T1000 (cell line): ENCODE measurements at places on chromosomes 7 and 10.

GRCh38 chr10:28975891-28976531, 298.7 kb downstream of the BAMBI start:
- DNase-seq, result no peak

DNA sequence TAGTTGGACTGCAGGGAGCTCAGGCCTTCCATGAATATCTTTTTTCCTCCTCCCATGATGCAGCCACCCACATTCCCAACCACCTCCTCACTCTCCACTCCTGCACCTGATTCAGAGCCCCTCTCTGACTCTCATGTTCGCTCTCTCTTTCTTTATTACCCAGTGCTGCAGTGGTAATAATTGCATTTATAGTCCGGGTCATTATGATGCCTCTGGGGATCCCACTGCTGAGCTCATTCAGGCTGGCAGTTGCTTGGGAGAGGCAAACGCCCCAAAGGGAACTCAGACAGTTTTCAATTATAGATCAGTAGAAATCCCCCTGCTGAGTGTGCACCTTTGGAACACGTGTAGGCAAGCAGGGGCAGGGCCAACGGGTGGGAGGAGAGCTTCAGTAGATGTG, 953.0 kb downstream of the GRID1 start:
- no peak for DNase-seq

GRCh38 chr10:2128991-2129390, 391.7 kb upstream of the ADARB2 start:
- no peak for DNase-seq

- DNase-seq, result no peak
Observed at GRCh38 chr7:151375530-151376217, 34.1 kb downstream of the NUB1 start.

GRCh38 chr7:15662451-15662850, 24.0 kb downstream of the MEOX2 start:
- no peak for DNase-seq

- no peak for DNase-seq
Observed at GRCh38 chr10:78853864-78854263, 214.9 kb upstream of the ZMIZ1 start.

GRCh38 chr7:99693427-99694200, 13.8 kb upstream of the CYP3A5 start:
- no peak for DNase-seq

DNA sequence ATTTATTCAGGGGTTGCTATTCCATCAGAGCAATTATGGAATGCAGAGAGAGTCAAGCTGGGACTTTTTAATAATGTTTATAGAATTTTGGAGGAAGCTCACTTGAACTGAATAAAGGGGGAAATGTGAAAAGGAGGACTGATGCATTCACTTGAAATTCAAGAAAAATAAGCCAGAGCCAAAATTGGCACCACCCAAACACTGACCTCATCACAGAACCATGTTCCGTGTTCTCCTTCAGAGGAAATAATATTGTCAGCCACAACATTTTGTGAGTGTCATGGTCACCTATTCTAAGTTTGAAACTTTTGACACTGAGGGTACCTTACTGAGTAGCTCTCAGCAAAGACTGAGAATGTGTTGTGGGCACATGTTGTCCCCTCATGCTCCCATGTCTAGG, 207.0 kb downstream of the ANK3 start:
- DNase-seq, result no peak

DNA sequence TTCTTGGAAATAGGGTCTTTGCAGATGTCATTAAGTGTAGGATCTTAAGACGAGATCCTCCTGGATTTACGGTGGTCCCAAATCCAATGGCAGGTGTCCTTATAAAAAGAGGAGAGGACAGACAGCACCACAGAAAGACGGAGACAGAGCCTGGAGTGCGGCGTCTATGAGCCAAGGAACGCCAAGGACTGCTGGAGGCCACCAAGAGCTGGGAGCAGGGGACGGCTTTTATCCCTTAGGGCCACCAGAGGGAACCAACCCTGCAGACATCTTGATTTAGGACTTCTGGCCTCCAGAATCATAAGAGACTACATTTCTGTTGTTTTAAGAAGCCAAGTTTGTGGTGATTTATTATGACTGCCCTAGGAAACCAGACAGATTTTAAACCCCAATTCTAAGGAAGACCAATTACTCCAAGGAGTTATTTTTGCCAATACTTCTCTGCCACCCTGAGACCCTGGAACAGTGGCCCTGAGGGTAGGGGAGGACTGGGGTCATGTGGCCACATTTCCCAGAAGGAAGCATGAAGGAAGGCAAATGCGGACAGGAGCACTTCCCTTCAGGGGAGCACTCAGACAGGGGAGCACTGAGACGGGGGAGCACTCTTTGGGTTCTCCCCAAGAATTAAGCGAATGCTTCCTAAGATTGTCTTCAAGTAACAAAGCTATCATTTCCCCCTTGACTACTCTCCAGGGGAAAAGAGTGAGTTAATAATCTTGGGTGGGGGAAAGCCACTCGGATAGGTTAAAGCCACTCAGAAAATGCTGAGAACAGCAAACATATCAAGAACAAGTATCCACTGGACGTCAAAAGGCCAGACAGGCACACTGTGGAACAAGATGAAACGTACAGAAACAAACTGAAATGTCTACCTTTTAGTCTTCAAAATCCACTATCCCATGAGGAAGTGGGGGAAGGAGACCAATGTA, 67.5 kb downstream of the CHST15 start:
- DNase-seq, result no peak

DNA sequence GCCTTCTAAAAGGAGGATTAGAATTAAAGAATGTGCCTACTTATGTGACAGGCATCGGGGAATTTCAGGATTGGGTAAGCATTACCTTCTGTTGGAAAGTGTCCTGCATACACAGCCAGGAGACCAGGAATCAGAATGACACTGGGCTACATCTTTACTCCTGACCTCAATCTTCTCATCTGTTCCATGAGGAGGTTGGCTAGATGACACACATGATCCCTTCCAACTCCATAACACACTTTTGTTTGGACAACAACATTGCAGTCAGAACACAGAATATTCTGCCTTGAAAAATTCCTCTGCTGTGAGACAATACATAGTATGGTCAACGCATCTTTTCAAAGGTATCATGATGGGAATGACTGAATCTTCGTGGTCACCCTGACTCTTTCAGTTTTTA, 1281.2 kb upstream of the SORCS1 start:
- DNase-seq, result no peak

DNA sequence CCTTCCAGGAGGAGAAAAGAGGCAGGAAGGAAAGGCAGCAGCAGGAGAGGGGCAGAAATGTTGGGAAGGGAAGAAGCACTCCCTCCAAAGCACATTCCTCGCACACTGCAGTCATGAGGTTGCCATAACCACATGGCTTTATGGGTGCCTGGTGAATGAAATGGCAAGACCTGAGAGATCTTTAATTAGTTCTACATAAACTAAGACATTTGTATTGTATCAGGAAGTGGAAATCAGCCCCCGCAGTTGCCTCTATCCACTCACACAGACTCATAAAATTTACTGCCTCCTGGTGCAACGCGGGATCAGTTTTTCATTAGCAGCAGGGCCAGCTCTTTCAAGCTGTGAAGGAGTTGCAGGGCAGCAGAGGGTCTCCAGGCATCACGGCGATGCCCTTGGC, 106.4 kb downstream of the COL13A1 start:
- DNase-seq, result no peak

DNA sequence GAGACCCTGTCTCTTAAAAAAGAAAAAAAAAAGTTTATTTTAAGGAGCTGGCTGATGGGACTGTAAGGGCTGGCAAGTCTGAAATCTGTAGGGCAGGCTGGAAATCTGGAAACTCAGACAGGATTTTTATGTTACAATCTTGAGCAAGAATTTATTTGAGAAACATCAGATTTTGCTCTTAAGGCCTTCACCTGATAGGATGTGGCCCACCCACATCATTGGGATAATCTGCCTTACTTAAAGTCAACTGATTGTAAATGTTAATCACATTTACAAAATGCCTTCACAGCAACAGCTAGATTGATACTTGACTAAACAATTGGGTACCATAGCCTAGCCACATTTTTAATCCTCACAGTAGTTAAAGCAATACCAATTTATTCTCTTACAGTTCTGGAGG, 11.5 kb downstream of the MINDY4 start:
- no peak for DNase-seq

DNA sequence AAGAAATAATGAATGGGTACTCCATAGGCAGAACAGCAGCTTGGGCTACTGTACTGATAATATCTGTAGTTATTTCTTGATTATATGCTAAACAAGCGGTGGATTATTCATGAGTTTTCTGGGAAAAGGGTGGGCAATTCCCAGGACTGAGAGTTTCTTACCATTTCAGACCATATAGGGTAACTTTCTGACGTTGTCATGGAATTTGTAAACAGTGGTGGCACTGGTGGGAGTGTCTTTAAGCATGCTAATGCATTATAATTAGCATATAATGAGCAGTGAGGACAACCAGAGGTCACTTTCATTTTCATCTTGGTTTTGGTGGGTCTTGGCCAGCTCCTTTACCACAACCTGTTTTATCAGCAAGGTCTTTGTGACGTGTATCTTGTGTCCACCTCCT, 399.7 kb downstream of the CDC14C start:
- DNase-seq, result no peak

DNA sequence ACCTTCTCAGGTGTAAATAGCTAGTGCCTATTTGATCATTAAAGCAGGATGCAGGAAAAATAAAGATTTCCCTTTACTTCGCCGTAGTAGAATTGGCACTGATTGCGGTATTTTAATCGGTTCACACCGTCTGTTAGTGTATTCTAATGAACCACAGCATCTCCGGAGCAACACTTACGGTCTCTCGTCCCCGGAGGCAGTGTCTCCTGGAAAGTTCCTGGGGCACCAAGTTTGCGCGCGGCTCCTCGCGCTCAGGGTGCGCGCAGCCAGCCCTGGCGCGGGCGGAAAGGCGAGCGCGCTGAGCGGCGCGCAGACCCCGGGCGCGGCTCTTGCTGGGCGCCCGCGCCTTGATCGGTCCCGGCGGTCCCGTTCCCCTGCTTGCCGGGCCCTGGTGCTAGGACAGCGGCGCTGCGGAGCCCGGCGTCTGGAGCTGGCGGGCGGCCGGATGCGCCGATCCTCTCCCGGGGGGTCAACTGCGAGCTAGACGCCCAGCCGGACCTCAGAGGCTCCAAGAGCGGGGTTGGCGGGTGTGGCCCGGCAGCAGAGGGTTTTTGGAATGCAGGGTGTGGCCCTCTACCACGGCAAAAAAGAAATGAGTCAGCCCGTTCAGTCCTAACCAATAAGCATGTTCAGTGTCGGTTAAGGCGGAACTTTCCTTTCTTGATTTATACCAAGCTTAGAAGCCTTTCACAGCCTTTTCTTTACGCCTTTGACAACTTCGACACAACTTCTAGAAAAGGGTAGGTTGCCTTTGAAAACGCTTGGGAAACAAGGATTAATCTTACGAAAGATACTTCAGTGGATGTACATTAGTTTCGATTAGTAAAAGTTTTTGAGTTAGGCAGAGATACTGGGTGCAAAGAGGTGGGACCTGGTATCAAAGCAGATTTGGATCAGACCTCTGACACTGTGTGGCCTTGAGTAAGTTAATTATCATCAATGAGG, 166.8 kb upstream of the ASAH2 start:
- peak; percentile 71 for DNase-seq

- no peak for DNase-seq
Observed at GRCh38 chr10:117721873-117722272, 179.3 kb downstream of the EMX2 start.

GRCh38 chr10:58041901-58042300, 225.8 kb downstream of the IPMK start:
- no peak for DNase-seq

GRCh38 chr7:40709062-40709964, 574.5 kb downstream of the SUGCT start:
- DNase-seq, result no peak

- DNase-seq, result no peak
Observed at GRCh38 chr7:31102151-31102972, 50.3 kb downstream of the ADCYAP1R1 start.

- no peak for DNase-seq
Observed at GRCh38 chr10:27815261-27815660, 69.6 kb upstream of the MKX start.

DNA sequence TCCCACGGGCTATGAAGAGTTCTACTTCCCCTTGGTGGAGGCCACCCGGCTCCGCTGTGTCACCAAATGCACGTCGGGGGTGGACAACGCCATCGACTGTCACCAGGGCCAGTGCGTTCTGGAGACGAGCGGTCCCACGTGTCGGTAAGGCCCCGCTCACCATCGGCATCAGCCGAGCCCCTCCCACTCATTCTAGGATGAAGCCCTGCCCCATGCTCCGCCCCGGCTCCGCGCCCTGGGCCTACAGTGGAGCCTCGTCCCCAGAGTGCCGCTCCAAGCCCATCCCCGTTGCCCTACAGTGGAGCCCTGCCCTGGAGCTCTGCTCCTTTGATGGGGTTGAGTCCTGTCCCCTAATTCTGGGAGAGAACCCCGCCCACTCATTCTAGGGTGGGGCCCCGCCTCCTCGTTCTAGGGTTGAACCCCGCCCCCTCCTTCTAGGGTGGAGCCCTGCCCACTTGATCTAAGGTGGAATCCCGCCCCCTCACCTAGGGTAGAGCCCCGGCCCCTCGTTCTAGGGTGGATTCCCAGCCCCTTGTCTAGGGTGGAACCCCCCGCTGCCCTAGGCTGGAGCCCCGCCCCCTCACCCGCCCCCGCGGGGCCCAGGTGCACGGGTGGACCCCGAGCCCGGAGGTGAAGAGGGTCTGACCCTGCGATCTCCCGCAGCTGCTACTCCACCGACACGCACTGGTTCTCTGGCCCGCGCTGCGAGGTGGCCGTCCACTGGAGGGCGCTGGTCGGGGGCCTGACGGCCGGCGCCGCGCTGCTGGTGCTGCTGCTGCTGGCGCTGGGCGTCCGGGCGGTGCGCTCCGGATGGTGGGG, 3.4 kb upstream of the MUC12 start:
- no peak for DNase-seq

DNA sequence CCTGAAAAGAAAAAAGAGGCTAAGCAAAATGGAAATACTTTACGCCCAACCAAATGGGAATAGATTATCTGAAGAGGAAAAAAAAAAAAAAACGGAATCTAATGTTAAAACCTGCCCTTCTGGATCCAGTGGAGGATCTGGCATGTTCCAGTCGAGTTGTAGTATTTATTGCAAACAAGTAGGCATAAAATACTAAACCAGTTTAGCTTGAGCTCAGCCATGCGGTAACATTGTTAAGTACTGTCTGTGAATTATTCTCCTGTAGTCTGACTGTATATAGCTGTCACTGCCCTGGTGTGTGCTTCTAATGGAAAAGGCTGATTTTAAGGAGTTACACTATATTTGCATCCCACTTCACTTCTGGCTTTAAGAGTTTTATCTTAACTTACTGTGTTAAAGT, 40.3 kb downstream of the CELF2 start:
- no peak for DNase-seq

GRCh38 chr10:131363416-131363815, 51.9 kb upstream of the TCERG1L start:
- DNase-seq, result no peak

GRCh38 chr10:58723186-58723585, 210.5 kb downstream of the BICC1 start:
- DNase-seq, result no peak

- no peak for DNase-seq
Observed at GRCh38 chr10:44889834-44890233, 21.3 kb upstream of the TMEM72 start.

GRCh38 chr10:45152726-45153125, 152.0 kb downstream of the ZNF22 start:
- DNase-seq, result no peak

GRCh38 chr10:132957981-132958882, 15.9 kb upstream of the CFAP46 start:
- no peak for DNase-seq

GRCh38 chr7:150703209-150703608, 13.2 kb upstream of the GIMAP1 start:
- no peak for DNase-seq

- DNase-seq, result no peak
Observed at GRCh38 chr10:58456179-58456578, 56.5 kb upstream of the BICC1 start.

GRCh38 chr7:37211097-37211880, 237.4 kb downstream of the ELMO1 start:
- DNase-seq, result peak; percentile 15
